ENCODE measurements at places on chromosomes 3 and 15.

DNA sequence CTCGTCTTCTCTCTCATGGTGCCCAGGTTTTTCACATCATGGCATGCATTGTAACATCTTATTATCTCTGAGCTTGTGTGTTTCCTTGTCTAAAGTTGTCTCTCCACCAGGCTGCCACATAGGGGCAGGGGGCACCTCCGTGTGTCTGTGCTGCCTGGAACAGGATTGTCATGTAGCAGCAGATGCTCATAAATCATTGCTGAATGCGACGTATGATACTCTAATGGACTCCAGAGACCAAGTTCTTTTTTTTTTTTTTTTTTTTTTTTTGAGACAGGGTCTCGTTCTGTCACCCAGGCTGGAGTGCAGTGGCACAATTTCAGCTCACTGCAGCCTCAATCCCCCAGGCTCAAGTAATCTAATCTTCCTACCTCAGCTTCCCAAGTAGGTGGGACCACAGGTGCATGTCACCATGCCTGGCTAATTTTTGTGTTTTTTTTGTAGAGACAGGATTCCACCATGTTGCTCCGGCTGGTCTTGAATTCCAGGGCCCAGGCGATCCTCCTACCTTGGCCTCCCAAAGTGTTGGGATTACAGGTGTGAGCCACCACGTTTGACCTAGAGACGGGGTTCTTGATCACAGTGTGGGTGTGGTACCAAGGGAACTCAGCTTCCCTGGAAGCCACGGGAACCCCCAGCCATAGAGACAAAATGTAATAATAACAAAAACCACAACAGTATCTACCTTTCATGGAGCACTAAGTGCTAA, 4.7 kb upstream of the DNASE1L3 start:
- no peak for DNase-seq

- DNase-seq = no peak
These were observed 31.7 kb downstream of the GPR149 start for GRCh38 chr3:154398084-154398967.

- DNase-seq = no peak
These were observed 105.5 kb upstream of the LRRFIP2 start for GRCh38 chr3:37279856-37280255.

GRCh38 chr3:46705751-46706552, 4.8 kb downstream of the TMIE start:
- no peak for DNase-seq

- no peak for DNase-seq
These were observed 105.3 kb downstream of the CHDH start for GRCh38 chr3:53740956-53741355.

- no peak for DNase-seq
These were observed 1209.9 kb downstream of the NSUN3 start for GRCh38 chr3:95272781-95273180.

All from keratinocyte (primary cell).